CD4-positive, alpha-beta T cell treated with Interleukin-4 for 4 hours (primary cell): ENCODE measurements at places on chromosomes 4 and X.
A peak's percentile ranks its signal among the peaks of the same experiment; 100 is the strongest.

GRCh38 chrX:49282647-49283011 lies 13.0 kb downstream of the PPP1R3F start:
- no peak for DNase-seq

GRCh38 chrX:131975851-131976250 lies 47.3 kb upstream of the STK26 start:
- DNase-seq: no peak

DNA sequence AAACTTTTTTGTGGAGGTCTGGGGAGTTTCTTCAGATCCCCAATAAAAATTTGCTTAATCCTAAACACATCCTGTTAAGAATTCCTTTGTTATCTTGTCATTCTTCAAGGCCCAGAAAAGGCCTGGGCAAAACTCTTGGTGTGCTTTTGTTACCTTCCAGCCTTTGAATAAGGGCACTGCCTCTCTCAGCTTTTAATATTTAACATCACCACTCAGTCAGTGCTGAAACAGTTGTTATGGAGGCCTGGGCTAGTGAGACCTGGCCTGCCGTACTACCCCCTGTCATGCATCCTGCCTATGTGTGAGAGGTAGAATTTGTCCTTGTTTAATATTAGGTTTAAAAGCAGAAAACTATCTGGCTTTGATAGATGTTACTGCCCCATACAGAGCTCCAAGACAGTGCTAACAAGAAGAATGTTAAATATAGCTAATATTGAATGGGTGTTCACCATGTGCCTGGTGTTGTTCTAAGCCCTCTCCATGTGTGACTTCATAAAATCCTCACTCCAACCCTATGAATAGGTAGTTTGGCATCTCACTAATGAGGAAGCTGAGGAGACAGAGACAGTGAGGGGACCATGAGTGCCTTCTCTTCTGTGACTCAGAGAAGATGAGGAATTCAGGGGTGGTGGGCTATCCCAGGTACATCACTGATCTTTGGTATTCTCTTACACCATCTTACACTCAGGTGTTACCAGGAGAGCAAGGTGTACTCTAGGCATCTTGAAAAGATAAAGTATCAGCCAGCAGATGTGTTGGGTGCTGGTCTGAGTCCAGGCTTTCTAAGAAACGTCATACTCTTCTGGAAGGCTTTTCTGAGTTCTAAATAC lies 6.2 kb downstream of the PPP1R2C start:
- DNase-seq: no peak

- no peak for DNase-seq
These were observed at the start of gene PCDH10 for GRCh38 chr4:133148690-133149363. Gene PCDH10, plus strand, starts transcription at chr4:133149294. Its CDS starts 847 bp downstream, at chr4:133150141.

DNA sequence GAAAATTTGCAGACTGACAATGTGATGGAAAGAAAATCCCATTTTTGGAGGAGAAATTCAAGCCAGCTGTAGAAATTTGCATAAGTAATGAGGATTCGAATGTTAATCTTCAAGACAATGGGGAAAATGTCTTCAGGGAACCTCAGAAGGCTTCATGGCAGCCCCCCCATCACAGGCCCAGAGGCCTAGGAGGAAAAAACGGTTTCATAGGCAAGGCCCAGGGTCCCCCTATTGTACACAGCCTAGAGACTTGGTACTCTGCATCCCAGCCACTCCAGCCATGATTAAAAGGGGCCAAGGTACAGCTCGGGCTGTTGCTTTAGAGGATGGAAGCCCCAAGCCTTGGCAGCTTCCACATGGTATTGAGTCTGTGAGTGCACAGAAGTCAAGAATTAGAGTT lies 303.6 kb upstream of the PCDH7 start:
- no peak for DNase-seq

DNA sequence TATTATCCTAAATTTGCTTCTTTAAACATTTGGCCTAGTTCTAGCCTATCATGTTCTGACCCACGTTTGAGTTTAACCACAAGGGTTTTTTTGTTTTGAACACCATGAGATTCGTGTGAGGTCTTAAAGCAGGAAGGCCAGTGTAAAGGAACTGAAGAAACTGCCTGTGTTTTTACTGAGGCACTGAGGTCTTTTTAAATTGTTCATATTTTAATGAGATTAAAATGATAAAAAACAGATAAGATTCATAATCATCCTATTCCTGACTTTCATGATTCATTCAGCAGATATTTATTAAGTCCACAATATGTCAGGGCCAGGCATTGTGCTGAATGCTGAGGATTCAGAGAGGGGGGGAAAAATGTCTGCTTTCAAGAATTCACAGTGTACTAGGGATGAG lies 3.2 kb downstream of the RPS6KA3 start:
- peak; percentile 64 for DNase-seq

DNA sequence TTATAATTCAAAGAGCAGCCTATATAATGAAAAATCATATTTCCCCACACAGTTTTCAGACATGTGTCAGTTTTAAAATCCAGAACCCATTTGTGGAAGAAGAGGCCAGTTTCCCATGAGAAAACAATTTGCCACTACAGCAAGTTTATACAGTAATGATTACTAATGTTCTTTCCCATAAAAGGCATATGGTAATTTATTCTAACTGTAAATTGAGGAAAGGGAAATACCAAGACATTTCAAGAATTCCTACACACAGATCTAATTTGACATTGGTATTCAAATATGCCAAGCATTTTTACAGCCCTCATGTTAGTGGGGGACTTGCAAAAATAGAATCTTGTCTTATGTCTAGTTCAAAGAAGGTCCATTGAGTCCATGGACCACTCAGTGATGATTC lies 1368.6 kb downstream of the FSTL5 start:
- no peak for DNase-seq

- no peak for DNase-seq
These were observed 54.5 kb downstream of the HTT start for GRCh38 chr4:3128976-3129375.

- DNase-seq: no peak
These were observed 344.0 kb downstream of the CENPC start for GRCh38 chr4:67201334-67201733.

DNA sequence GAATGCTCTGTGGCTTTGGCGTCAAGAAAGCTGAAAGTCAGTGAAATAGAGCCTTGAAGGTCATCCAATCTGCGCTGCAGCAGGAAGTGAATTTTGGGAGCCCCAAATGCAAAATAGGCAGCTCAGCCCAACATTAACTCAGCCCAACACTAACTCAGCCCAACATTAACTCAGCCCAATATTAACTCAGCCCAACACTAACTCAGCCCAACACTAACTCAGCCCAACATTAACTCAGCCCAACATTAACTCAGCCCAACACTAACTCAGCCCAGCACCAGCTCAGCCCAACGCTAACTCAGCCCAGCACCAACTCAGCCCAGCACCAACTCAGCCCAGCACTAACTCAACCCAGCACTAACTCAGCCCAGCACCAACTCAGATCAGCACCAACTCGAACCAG lies 71.5 kb downstream of the SORBS2 start:
- no peak for DNase-seq

- no peak for DNase-seq
These were observed 213.8 kb upstream of the RADX start for GRCh38 chrX:106397788-106398538.

- DNase-seq: peak; percentile 28
These were observed at the start of gene KLF8 for GRCh38 chrX:56232221-56233082. Gene KLF8, plus strand, starts transcription at chrX:56232356. Its CDS starts 979 bp downstream, at chrX:56233335.

- no peak for DNase-seq
These were observed 1.6 kb upstream of the ASB5 start for GRCh38 chr4:176270669-176271068.

DNA sequence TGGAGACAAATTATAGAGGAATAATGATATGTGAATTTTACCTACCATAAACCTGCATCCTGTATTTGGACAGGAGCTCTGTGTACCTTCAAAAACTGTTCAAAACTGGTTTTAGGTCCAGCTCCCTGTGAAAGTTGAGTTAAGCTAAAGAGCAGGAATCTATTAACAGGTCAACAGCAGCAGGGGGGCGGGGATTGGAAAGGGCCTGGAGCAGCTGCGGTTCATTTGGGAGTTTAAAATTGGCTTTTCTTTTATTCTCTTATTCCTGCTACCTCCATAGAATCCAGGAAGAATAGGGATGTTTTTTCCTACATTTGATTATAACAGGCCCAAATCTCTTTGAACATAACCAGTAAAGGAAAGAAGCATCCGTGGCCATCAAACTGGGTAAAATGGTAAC lies 23.8 kb downstream of the SHROOM3 start:
- DNase-seq: no peak

DNA sequence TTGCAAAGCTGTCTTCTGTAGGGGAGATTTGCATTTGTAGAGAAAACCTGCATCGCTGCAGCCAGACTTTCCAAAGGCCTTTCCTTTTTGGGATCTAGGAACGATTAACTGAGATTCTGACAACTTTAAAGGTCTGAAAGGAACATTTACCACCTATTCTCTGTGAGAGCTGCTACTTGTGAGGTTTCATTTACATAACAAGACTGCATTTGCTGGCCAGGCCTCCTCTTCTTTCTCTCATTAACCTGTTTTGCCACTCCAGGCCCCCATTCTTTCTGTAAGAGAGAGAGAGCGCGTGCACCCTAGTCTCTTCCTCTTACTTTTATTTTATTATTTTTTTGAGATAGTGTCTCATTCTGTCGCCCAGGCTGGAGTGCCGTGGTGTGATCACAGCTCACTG lies 31.6 kb downstream of the TMEM31 start:
- DNase-seq: no peak

DNA sequence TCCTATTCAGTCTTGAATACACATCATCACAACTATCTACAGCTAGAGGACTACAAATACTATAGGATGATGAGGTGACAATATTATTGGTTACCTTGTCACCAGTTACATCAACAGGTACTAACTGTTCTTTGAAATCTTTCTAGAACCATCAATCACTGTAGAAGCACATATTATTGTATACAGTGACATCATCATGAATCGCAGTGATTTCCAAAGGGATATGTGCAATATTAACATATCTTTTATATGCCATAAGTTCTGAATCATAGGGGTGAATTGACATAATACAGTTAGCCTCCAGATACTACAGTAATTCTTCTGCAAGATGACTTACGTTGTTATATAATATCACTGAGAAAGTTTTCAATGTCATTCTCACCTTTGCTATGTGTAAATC lies 105.2 kb upstream of the HPGD start:
- no peak for DNase-seq

GRCh38 chr4:8676676-8677075 lies 84.1 kb downstream of the CPZ start:
- DNase-seq: no peak

DNA sequence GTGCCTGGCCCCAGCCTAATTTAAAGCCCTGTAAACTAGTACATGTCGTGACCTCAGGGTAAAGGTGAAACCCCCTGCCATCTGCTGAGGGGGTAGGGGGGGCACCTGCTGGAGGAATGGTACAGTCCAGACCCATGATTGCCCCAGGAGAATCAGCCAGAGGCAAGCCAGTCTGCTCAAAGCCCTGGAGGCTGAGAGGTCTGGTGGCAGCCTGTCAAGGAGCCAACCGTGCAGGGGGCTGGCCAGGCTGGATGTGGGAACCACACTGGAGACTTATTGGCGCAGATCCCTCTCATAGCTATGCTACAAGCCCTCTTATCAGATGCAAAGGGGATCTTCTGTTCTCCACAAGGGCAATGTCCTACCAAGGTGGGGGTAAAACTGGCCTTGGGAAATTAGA lies 31.4 kb upstream of the PJA1 start:
- DNase-seq: no peak

DNA sequence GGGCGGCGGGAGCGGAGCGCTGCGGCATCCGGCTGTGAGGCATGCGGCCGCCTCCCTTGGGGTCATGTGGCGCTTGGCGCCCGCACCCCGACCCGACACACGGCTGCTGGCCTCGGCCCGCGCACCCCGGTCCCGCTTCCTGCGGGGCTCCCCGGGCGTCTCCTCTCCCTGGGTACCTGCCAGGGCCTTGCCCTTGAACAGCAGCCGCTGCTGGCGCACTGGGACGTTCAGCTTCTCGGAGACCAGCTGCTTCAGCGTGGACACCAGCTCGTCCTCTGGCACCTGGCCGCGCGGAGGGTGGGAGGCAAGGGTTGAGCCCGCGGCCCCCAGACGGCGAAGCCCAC lies 391 bp downstream of the UBL4A start:
- DNase-seq: no peak

DNA sequence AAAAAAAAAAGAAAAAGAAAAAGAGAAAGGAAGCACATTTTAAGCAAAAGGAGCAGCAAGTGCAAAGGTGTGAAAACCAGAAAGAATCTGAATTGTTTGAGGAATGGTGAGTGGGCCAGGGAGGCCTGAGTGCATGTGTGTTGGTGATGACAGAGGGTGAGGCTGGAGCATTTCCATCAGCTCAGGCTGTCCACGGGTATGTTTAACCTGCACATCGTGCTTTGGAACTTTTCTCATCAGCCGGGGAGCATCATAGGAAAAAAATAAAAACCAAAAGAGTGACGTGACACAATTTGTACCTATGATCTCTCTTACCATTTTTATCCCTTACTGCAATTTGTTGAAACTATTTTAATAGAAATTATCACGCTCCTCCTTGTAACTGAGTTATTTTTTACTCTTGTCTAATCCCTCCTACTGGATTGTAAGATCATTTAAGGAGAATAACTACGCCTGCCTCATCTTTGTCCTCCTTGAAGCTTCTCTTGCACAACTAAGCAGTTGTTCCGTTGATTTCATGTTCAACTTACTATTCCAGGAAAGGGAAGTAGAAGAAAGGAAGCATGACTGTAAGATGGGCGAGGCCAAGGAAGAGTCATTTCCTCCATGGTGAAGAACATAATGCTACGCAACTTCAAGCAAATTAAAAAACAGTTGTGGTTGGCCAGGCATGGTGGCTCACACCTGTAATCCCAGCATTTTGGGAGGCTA lies 7.0 kb downstream of the PALLD start:
- no peak for DNase-seq

DNA sequence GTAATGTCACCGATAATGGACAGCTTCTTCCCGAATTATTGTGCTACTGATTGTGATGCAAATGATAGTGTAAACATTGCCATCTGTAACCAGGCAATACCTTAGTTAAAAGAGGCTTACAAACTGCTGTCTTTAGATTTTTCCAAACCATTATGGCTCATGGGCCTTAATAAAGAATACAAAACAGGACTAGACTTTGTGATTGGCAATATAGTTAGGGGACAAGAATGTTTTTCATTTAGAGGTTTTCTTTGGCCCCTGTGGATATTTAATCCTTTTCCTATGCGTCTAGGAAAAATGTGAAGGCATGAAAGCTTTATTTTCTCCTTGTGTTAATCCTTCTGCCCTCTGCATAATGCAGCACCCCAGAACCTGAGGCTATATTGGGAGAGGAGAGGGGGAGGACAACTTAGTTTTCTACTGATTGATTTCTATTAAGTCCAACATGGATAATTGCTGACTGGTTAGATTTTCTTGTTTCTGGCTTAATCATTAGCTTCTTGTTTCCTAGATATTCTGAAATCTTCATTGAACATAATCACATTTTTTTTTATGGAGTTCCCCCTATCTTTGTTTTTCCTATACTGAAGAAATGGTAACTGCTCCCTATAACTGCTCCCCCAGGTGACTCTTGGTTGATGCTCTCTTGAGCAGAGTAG lies 1.9 kb downstream of the PRPS1 start:
- DNase-seq: no peak

DNA sequence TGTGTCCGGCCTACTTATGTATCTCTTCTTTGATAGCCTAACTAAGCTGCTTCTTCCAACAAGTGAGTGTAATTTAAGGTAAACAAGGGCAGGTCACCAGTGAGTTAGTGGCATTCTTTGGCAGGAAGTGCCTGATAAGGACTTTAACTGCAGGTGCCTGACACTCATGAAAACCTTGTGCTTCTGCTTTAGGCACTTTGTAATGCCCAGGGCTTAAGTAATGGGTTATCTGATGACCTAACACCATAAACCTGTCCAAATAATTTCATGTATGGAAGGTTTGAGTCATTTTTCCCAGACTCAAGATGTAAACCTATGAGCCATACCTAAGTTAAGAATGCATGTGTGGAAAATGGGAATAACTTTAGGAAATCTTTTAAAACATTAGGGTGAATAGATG lies 43.0 kb downstream of the BCOR start:
- DNase-seq: no peak
